ENCODE measurements at places on chromosomes 4 and X. TPM values are rescaled to one million over a fixed set of nuclear protein-coding genes. Genes with fewer than 3 reads are reported as not detected.

DNA sequence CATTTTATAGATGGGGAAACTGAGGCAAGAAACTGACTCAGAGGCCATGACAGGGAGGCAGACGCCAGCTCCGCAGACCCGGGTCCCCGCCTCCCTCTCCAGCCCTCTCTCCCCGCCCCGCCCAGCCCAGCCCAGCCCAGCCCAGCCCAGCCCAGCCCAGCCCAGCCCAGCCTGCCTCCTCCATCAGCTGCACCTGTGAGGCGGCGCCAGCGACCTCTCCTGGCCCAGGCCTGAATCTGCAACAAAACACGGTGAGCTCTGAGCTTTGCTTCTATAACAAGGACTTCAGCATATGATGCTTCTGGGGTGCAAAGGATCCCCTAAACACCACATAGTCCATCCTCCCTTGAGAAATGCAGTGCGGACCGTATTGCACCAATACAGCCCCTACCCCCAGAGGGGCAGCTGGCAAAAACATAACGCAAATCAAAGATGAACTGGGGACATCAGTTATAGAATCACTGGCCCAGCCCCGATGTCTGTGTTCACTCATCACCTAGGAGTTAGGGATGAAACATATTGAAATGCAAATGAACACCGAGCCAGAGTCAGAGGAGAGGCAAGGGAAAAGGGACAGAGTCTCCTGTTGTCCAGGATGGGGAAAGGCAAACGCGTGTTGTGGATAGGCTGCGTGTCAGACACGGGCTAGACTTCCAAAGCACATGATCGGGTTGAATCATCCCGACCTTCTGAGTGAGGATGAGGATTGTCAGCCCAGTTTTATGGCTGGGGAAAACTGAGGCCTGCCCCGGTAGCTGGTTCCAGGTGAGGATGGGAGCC is 216.1 kb upstream of the PSAPL1 start:
- no peaks in the 10 kb centered on the region for H3K27me3 ChIP-seq
- H3K36me3 ChIP-seq = no peaks in the 10 kb centered on the region
- no peaks in the 10 kb centered on the region for H3K4me1 ChIP-seq
- no peak overlapping the region for H3K27ac ChIP-seq
- no peak overlapping the region for H3K4me3 ChIP-seq

GRCh38 chr4:140078366-140078765 is 75.6 kb downstream of the MAML3 start:
- no peak for DNase-seq
- peaks cover 3% of the 10 kb centered on the region for H3K4me1 ChIP-seq
- H3K36me3 ChIP-seq = no peaks in the 10 kb centered on the region
- H3K27ac ChIP-seq = no peak overlapping the region
- H3K27me3 ChIP-seq = no peaks in the 10 kb centered on the region

- H3K4me3 ChIP-seq = no peak overlapping the region
- no peak overlapping the region for H3K27ac ChIP-seq
- no peaks in the 10 kb centered on the region for H3K4me1 ChIP-seq
- no peaks in the 10 kb centered on the region for H3K27me3 ChIP-seq
Observed at GRCh38 chr4:622071-622995, 3.0 kb upstream of the PDE6B start.

- peaks cover 90% of the 10 kb centered on the region for H3K36me3 ChIP-seq
- H3K4me3 ChIP-seq = no peak overlapping the region
- no peak for DNase-seq
- H3K27ac ChIP-seq = no peak overlapping the region
Observed at GRCh38 chr4:143538979-143539669, 25.6 kb downstream of the SMARCA5 start.

DNA sequence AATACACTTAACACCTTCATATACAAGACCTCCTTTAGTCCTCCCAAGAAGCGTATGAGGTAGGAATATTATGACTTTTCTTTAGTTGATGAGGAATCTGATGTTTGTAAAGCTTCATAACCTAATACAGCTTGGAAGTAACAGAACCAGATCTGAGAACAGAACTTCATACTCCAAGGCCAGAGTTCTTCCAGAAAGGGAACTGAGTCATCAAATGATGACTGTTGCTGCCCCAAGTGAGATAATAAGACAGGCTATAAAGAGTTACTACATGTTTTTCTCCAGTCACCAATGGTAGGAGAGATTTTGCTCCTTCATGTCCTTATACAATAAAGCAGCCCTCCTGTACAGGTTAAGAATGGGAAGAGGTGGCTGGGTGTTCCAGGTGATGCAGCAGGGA is 74.3 kb upstream of the ANXA3 start:
- no peaks in the 10 kb centered on the region for H3K27me3 ChIP-seq
- no peak overlapping the region for H3K4me3 ChIP-seq
- H3K4me1 ChIP-seq = no peaks in the 10 kb centered on the region
- no peaks in the 10 kb centered on the region for H3K36me3 ChIP-seq
- DNase-seq = no peak

DNA sequence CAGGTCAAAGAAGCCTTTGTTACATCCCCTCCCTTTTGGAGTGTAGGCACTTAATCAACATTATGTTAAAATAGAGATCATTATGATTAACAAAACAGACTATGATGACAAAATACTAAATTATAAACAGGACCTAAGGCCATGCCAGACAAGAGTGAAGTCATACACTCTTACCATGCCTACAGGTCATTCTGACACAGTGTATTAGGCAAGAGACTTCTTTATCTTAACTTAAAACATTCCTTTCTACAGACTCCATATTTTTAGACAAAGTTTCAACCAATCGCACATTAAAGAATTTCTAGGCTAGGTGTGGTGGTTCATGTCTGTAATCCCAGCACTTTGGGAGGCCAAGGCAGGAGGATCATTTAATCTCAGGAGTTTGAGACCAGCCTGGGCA is 128.6 kb upstream of the SLC34A2 start:
- no peak overlapping the region for H3K27ac ChIP-seq
- no peak for DNase-seq
- no peaks in the 10 kb centered on the region for H3K36me3 ChIP-seq
- no peaks in the 10 kb centered on the region for H3K27me3 ChIP-seq
- no peak overlapping the region for H3K4me3 ChIP-seq

DNA sequence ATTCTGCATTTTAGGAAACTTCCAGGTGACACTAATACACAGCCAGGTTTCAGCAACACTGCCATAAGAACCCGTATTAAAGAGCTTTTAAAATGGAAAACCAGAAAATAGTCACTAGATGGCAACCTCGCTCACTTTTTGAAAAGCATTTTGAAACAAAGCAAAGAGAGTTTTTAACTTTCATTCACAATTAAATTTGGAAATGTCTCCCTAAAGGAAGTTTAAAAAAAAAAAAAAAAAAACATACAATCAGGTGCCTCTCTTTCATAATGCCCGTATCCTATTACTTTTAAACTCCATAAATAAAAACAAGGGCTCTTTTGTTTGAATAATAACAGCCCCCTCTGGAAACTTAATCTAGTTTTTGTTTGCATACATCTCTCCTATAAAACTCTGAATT is 20.3 kb downstream of the MEPE start:
- DNase-seq = no peak
- peaks cover 18% of the 10 kb centered on the region for H3K4me1 ChIP-seq
- no peaks in the 10 kb centered on the region for H3K27me3 ChIP-seq
- no peaks in the 10 kb centered on the region for H3K36me3 ChIP-seq

DNA sequence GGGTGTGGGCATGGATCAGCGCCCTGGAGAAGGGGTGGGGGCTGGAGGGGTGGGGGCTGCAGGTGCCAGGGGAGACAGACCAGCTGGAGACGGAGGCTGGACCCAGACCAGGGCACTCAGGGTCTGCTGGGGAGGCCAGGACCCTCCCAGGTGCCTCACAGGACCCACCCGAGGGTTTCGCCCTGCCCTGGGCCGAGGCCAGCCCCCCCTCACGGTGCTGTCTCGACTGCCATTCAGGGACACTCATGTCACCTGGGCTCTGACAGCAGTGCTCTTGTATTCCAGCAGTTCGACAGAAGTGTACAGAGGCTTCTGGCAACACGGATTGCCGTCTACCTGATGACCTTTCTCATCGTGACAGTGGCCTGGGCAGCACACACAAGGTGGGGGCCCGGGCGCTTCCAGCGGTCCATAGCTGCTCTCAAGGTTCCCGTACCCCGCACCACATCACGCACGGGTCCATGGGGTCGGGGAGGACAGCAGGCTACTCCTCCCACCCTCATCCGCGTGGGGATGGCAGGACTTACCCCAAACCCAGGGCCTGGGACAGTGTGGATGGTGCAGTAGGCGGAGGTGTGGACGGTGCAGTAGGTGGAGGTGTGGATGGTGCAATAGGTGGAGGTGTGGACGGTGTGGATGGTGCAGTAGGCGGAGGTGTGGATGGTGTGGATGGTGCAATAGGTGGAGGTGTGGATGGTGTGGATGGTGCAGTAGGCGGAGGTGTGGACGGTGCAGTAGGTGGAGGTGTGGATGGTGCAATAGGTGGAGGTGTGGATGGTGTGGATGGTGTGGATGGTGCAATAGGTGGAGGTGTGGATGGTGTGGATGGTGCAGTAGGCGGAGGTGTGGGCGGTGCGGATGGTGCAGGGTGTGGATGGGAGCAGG is 18.1 kb downstream of the TMEM175 start:
- H3K4me3 ChIP-seq = no peak overlapping the region
- no peaks in the 10 kb centered on the region for H3K27me3 ChIP-seq
- no peak overlapping the region for H3K27ac ChIP-seq

GRCh38 chr4:153156263-153156662 is 48.0 kb upstream of the TRIM2 start:
- DNase-seq = no peak
- no peaks in the 10 kb centered on the region for H3K27me3 ChIP-seq

DNA sequence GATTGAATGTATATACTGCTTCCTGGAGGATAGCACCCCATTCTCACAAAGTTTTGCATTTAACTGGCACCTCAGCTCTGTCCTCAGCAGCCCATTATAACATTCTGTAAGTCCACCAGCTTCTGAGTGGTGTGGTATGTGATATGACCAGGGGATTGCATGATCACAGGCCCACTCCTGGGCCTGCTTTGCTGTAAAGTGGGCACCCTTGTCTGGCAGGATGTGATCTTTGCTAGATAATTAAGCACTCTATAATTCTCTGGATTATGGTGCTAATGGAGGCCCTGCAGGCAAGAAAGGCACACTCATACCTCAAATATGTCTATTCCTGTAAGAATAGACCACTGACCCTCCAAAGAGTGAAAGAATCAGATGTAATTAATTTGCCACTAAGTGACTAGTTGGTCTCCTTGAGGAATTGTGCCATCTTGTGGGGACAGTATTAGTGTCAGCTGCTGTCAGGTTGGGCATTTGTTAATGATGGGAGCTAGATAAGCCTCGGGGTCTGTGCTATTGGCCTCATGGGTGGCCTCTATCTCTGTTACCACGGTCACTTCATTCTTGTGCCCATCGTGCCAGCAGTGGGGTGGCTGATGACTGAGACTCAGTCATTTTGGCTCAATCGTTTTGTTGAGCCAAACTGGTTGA is 2.2 kb upstream of the CFI start:
- H3K4me1 ChIP-seq = peaks cover 15% of the 10 kb centered on the region
- H3K36me3 ChIP-seq = no peaks in the 10 kb centered on the region
- H3K4me3 ChIP-seq = no peak overlapping the region
- H3K27me3 ChIP-seq = no peaks in the 10 kb centered on the region
- DNase-seq = no peak
- no peak overlapping the region for H3K27ac ChIP-seq

DNA sequence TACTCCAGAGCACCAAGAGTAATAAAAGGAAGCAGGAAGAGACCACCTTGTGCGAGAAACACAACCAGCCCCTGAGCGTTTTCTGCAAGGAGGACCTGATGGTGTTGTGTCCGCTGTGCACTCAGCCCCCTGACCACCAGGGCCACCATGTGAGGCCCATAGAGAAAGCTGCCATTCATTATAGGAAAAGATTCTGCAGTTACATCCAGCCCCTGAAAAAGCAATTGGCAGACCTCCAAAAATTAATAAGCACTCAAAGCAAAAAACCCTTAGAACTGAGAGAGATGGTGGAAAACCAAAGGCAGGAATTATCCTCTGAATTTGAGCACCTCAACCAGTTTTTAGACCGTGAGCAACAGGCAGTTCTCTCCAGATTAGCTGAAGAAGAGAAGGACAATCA is 5.7 kb downstream of the TRIM75 start:
- no peak for DNase-seq
- no peaks in the 10 kb centered on the region for H3K36me3 ChIP-seq
- H3K4me1 ChIP-seq = no peaks in the 10 kb centered on the region

GRCh38 chr4:7803992-7804755 is 135.5 kb downstream of the AFAP1 start:
- H3K4me3 ChIP-seq = no peak overlapping the region
- DNase-seq = peak; percentile 61
- peaks cover 21% of the 10 kb centered on the region for H3K4me1 ChIP-seq

GRCh38 chrX:81110286-81110685 is 91.4 kb downstream of the HMGN5 start:
- H3K4me1 ChIP-seq = no peaks in the 10 kb centered on the region
- H3K27ac ChIP-seq = no peak overlapping the region
- no peak overlapping the region for H3K4me3 ChIP-seq
- DNase-seq = no peak
- H3K27me3 ChIP-seq = no peaks in the 10 kb centered on the region

GRCh38 chr4:36332782-36333131 is 51.3 kb downstream of the DTHD1 start:
- DNase-seq = no peak
- H3K4me1 ChIP-seq = no peaks in the 10 kb centered on the region
- no peak overlapping the region for H3K27ac ChIP-seq
- H3K36me3 ChIP-seq = no peaks in the 10 kb centered on the region
- H3K4me3 ChIP-seq = no peak overlapping the region

DNA sequence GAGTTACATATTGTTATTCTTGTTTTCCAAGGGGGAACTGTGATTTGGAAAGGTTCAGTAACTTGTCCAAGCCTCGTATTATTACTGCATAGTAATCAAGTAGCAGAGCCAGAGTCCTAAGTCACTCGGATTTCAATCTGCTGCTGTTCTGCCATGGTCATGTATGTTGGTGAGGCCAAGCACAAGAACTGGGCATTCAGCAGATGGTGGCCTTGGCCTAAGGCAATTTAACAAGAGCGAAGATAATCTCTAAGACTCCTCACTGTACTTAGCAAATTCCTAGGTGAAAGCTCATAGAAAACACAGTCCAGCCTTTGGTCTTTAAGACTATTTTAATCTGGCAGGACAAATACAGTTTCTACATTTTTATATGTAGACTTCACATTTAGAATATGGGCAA is 64.8 kb downstream of the NDST3 start:
- H3K36me3 ChIP-seq = no peaks in the 10 kb centered on the region
- H3K4me1 ChIP-seq = no peaks in the 10 kb centered on the region
- no peak overlapping the region for H3K4me3 ChIP-seq
- DNase-seq = no peak
- no peak overlapping the region for H3K27ac ChIP-seq

- no peak overlapping the region for H3K4me3 ChIP-seq
- H3K27me3 ChIP-seq = no peaks in the 10 kb centered on the region
- no peaks in the 10 kb centered on the region for H3K36me3 ChIP-seq
- no peak for DNase-seq
Observed at GRCh38 chrX:3178329-3178728, 137.1 kb downstream of the ARSF start.

- no peak for DNase-seq
- H3K36me3 ChIP-seq = no peaks in the 10 kb centered on the region
- no peak overlapping the region for H3K4me3 ChIP-seq
- no peaks in the 10 kb centered on the region for H3K27me3 ChIP-seq
- no peak overlapping the region for H3K27ac ChIP-seq
Observed at GRCh38 chr4:116501954-116502353, 583.4 kb downstream of the TRAM1L1 start.

DMRTC1B gene
- total RNA-seq = 2.6 TPM

ANXA10 gene
- 6.2 TPM for total RNA-seq

FHDC1 gene
- total RNA-seq = 1.5 TPM

XAGE1A gene
- total RNA-seq = not detected

All from pancreas (tissue), 10 donors.